ENCODE measurements at places on chromosomes 7 and 10.

GRCh38 chr10:10829576-10829975, 188.1 kb upstream of the CELF2 start:
- DNase-seq, result no peak

GRCh38 chr7:141511676-141512396, 39.4 kb upstream of the AGK start:
- no peak for DNase-seq

DNA sequence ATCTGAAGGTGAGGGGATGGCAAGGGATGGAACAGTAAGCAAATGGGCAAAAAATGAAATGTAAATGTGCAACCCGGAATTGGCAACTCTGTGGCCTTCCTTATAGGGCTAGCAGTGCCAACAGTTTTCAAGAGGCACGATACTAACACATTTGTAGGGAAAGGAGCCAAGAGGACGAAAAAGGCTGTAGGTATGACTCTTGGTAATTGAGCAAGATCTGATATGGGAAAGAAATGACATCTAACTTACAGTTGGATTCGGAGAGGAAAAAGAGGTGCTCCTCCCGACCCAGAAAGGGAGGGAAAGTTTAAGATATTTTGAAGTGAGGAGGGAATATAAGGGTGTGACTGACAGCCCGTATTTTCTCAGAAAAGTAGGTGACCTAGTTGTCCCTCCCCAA, 2.1 kb upstream of the CREM start:
- DNase-seq, result no peak

- no peak for DNase-seq
Observed at GRCh38 chr7:121019018-121019417, 30.5 kb downstream of the CPED1 start.

- DNase-seq, result no peak
Observed at GRCh38 chr10:88791924-88792323, 10.6 kb upstream of the LIPM start.

DNA sequence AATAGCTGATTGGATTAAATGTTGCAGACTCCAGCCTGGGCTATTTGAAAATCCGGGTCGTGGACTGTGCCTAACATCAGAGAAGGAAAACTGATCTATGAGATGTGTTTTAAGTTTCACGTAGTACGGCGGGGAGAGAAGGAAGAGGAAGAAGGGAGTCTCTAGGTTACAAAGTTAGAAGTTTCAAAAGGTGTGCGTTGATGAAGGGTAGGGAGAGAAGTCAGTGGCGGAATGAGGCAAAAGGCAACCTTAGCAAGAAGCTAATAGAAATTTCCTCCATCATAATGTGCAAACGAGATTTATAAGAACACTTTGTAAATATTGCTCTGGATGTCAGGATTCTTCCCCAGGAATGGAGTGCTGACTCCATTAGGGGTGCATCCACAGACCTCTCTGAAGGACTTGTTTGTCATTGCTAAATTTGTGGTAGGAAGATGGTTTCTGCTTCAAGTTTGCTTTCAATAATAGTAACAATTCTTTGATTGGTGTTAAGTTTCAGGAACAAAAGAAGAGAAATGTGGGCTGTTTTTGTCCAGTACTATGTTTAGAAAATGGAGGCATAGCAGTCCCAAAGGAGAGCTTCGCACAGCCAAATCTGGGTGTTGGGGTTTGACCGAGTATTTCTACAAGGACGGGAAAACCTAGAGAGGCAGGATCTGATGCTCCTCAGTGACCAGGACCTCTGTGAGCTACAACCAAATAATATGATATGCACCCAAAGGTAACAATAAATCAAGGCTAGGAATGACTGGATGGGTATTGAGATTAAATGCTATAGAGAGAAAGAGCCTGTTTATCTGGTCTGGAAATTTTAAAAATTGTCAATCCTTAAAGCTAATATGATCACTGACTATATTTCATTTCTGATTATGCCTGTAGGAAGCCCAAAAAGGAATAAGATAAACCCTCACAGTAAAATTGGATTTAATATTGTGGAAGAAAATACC, 8.2 kb downstream of the TWIST1 start:
- DNase-seq, result no peak

DNA sequence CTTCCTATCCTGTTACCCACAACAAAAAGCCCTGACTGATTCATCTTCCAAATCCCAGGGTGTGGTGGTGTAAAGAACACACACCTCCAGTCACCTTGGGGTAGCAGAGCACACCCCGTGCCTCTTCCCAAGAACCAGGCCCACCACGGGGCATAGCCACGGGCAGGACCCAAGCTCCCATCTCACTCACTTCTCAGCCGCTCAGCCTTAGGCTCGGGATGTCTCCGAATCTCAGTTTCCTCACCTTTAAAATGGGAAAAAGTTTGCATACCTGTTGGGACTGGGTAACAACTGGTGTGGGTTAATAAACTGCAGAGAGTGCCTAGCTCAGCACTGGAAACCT, 139.0 kb downstream of the FGFR2 start:
- no peak for DNase-seq

GRCh38 chr7:80520199-80520598, 8.3 kb upstream of the GNAT3 start:
- no peak for DNase-seq

DNA sequence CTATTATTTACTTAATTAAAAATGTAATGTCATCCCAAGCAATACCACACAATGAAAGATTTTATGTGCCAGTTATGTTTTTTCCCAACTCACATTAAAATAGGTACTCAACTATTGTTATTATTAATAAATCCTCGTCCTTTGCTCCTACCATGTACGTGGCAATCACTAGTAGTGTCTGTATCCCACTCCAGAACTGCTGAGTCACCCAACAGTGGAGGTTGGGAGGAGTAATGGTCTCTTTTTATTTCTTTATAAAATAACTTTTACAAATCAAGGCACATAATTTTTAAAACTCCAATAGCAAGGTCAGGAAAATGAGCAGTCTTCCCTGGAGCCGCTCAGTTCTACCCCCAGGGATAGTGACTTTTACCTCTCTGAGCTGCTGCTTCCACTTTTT, 273.5 kb upstream of the PLPP4 start:
- no peak for DNase-seq

DNA sequence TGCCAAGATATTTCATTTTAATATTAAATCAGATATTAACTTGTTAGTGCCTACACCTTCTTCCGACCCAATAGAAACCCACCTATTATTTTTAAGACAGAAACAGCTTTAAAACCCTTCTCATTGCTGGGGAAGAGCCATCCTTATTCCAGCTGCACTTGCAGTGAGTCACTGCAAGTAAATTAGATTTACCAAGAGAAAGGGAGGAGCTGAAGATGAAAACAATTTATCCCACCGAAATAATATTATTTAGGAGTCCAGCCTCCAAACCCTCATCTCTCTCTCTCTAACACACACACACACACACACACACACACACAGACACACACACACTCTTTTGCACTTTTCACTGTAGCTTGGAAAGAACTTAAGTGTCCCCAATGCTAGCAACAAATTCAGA, 26.9 kb downstream of the TWIST1 start:
- no peak for DNase-seq

DNA sequence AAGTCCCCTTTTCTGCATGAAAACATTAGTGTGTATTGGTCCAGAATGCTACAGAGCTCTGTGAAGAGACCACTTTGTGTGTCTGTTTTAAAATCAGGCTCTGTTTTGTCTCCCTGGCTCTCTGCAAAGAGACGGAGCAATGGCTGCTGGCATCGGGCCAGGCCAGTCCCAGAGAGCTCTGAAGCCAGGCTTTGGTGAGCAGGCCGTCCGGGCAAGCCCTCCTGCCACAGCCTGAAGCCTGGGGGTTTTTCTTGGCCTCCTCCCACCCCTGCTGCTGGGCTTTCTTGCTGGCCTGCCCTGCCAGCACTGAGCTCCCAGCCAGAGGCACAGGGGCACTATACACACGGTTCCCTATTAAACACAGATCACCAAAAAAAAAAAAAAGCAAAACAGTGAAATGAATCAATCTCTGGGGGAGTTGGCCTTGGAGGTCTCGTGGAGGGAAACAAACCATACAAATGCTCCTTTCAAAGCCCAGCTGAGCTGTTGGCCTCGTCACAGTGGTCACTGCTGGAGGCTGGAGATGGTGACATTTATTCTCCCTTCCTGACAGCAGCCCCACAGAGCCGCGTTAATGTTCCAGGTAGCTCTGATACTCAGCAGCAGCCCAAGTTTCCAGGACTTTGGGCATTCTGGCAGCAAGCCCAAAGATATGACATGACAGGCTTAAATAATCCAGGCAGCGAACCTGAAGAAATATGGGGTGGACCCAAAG, 237.2 kb downstream of the TCF7L2 start:
- DNase-seq, result no peak

Measured in activated CD4-positive, alpha-beta T cell treated with anti-CD3 and anti-CD28 coated beads, Interleukin-2, amount 50 U/mL, for 4 hours (primary cell).